ENCODE measurements at places on chromosomes 6 and 20.
A peak's percentile ranks its signal among the peaks of the same experiment; 100 is the strongest.

- DNase-seq: no peak
Observed at GRCh38 chr6:98827295-98828159, 6.8 kb upstream of the POU3F2 start.

GRCh38 chr6:5989141-5989723 lies 17.5 kb downstream of the NRN1 start:
- DNase-seq: no peak

DNA sequence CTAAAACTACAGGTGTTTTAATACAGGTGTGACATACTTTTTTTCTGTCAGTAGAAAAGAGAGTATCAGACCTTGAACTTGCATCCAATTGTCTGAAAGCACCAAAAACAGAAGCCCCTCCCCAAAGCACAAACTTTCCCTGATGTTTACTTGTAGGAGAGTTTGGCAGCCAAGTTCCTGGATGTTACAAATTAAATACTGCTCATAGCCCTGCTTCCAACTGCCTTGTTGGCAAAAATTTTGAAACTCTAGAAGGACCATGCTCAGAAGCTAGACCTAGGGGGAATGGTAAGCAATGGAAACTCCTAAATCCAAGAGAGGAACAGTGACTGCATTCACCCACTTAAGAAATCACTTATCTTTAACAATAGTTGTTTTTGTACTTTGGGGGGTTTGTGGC lies 17.0 kb upstream of the ARG1 start:
- DNase-seq: no peak

DNA sequence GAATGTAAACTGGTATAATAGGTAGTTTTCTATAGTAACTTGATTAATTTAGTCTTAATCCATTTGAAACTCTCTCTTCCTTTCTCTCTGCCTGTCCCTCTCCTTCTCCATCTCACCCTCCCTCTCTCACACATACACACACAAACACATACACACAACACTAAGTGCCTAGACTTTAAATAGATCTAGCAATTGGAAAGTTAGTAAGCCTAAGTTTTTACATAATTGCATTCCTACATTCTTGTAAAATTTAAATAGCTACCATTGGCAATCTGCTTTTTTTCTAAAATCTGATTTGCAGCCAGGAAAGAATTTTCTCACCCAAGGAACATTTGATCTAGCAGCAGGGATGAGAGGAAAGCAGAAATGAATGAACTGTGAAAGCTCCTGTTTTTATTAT lies 15.7 kb downstream of the GFRA4 start:
- DNase-seq: no peak

DNA sequence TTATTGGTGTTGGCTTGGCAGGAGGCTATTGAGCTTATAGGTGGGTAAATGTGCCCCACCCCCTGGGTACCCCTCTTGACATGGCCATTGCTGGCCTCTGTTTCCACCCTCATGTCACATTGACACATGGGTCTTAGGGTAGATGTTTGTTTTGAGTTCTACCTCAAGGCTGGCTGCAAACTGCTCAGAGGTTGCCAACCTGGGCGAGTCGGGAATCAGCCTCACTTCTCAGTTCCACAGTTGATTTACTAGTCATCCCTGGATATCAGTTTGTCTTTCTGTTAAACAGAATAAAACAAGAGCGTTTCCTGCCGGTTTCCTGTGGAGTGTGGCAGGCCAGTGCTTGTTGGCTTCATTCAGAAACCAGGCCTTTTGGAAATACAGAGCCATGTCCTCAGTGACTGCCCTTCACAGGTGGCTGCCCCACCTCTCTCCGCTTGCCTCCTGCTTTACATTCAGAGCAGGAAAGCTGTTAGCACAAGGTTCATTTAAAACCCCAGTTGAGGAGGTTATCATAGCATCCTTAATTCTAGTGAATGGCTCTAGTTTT lies 105.6 kb downstream of the TCP11 start:
- DNase-seq: no peak

GRCh38 chr20:10033905-10034650 lies 709 bp upstream of the ANKEF1 start:
- no peak for DNase-seq

DNA sequence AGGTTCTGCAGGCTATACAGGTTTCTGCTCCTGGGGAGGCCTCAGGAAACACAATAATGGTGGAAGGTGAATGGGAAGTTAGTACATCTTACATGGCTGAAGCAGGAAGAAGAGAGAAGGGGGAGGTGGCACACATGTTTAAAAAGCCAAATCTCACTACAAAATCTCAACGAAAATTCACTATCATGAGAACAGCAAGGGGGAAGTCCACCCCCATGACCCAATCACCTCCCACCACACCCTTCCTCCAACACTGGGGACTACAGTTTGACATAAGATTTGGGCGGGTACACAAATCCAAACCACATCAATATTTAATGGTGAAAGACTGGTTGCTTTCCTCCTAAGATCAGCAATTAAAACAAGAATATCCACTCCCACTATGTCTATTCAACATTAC lies 13.8 kb upstream of the POLR1H start:
- DNase-seq: no peak

DNA sequence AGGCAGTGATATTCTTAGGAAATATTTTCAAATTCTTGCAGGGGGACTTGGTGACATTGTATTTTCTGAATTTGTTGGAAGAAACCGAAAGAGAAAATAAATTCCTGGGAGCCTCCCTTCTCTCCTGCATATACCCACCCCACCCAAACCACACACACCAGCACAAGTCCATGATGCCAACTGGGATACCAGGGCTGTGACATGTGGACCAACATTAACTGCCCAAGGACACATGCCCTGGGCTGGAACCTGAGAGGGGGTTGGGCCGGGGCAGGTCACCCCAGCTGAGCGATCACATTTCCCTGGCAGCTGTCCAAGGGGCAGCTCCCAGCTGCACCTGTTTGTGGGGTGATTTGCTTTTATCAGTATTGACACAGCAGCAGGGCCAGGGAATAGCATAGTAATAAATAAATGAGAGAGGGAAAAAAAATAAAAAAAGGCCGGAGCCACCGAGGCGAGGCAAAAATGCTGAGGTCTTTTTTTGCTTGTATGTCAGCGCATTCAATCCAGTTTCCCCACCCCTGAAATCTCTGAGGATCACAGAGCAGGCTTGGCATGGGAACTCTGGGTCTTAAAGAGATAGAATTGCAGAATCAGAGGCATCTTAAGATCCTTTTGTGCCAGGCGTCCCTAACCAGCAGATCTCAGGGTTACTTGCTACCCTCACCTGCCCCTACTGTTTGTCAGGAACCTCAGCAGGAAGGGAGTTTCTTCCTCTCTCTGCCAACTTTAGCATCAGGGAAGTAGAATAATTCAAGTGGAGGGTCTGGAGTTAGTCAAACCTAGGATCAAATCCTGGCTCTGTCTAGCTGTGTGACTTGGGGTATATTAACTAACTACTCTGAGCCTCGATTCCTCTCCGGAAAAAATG lies 66.5 kb upstream of the PIM1 start:
- DNase-seq: peak; percentile 88

GRCh38 chr6:77633993-77634715 lies 18.7 kb upstream of the MEI4 start:
- DNase-seq: no peak

GRCh38 chr6:17021539-17021889 lies 80.3 kb upstream of the STMND1 start:
- DNase-seq: no peak

DNA sequence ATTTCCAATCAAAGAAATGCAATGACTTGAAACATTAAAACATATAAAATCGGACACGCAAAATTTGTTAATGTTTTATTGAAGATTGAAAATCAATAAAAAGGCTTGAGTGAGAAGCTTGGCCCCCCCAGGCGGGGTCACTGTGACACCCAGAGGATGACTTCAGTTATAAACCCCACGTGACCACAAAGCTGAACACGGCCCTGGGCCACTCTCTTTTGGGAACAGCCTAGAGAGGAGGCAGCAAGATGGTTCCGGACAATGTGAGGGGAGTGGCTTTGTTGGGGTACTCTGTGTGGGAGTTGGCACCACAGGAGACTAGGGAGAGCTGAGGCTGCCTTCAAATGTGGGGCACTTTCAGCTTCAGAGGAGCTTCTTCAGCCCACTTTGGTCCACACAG lies 172.5 kb downstream of the LRFN2 start:
- DNase-seq: no peak

DNA sequence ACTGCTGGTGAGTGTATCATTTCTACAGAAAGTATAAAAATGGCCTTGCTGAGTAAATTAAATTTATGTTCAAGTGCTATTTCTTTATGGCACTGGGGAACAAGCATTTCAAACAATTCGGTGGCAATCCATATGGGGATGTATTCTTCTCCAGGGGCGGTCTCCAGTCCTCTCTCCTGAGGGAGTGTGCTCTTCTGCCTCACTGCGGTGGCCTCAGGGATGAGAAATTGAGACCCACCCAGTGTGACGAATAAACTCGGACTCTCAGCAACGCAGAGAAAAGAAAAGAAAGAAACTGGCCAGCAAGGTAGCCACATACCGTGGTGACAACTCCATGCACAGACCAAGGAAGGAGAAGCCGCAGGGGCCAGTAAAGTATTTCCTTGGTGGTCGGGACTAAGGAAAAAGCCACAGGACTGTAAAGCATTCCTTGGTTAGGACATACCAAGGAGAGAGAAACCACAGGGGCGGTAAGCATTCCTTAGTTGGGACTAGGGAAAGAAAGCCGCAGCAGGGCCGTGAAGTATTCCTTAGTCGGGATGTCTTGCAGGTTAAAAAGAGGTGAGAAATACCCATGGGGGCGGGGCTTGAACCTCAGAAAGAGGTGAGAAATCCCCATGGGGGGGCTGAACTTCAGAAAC lies 13.6 kb upstream of the GOPC start:
- no peak for DNase-seq

DNA sequence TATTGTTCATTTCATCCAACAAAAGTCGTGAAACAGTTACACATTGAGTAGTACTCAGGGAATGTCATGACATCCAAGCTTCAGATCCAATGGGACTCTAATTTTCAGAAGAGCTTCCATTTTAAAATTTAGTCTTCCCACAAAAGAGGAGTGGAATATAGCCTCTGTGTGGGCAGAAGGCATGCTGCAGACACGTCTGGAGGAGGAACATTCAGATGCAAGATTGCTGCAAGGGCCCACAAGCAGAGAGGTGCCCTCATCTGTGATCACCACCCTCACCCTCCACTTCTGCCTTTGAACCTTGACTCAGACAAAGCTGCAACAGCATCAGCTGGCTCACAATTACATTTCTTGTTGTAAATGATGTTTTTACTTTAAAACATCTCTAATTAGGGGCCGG lies 29.9 kb downstream of the NRN1 start:
- DNase-seq: no peak

GRCh38 chr6:6884193-6884627 lies 223.6 kb upstream of the RREB1 start:
- DNase-seq: no peak

- DNase-seq: no peak
Observed at GRCh38 chr20:32157611-32158010, 48.1 kb downstream of the TM9SF4 start.

- no peak for DNase-seq
Observed at GRCh38 chr20:58630063-58630462, 21.0 kb upstream of the STX16 start.

DNA sequence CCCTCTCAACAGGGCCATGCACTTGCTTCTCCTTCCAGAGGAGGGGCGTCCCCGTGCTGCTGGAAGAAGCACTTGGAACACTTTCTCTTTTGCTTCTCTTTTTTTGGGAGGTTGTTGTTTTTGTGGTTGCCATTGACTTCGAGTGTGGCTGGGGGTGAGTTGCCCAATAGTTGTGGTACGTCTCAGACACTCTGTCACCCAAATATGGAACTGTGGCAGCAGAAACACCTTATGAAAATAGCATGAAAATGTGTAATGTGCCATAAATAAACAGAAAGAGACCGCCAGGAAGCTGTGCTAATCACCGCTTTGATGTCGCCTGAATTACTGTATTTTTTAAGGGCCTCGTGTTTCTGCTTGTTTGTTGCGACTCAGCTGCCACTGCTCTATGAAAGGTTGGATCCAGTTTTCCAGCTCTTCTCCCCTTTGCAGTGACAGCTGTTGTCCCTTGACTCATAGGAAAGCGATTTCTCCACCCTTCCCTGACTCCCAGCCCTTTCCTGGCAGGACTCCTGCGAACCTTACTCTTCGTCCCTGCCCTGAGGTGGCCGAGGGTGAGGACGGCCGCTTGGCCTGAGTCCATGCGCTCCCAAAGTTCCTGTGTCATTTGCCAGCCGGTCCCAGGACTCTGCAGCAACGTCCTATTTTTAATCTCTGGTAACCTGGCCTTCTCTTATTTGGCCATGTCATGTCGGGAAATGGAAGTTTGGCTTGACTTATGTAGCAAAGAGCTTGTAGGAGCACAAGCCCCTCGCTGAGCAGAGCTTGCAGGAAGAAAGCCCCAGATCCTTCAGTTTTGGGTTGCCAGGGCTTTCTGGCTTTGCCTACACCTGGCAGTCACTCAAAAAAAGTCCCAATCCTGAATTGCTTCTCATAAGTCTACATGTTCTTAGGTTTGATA lies 694.6 kb downstream of the QKI start:
- peak; percentile 41 for DNase-seq

DNA sequence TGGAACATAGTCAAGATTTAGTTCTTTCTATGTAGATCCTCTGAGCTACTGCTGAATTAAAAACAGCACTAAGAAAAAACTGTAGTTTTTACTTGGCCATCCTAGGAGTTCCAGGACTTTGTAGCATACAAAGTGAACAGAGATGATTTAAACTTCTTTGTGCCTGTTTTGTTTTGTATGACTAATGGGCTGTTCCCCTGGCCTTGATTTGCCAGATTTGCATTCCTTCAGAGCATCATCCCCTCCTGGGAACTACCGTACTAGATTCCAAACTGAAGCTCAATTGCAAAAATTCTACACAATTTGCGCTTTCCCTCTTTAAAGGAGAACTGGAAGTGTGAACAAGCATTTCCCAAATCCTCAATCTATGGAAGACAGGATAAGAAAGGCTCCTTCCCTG lies 23.1 kb downstream of the ACOT13 start:
- DNase-seq: no peak

DNA sequence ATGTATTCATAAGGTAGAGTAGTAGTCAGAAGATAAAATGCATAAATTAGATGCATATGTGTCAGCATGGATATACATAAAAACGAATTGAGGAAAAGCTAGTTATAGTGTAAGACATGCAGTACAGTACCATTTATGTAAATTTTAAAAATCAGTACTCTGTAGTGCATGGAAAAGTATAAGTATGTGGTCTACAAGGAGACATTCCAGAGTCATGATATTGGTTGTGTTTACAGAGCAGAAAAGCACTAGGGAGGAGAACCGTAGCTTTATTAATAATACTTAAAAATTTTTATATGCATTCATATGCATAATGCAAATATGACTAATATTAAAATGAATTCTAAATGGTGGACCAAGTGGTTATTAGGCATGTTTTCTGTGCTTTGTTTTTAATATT lies 220.0 kb downstream of the ZFAND3 start:
- DNase-seq: no peak

GRCh38 chr6:101741474-101742171 lies 348.1 kb downstream of the GRIK2 start:
- peak; percentile 11 for DNase-seq

- DNase-seq: no peak
Observed at GRCh38 chr20:22303523-22303922, 280.8 kb downstream of the FOXA2 start.

- no peak for DNase-seq
Observed at GRCh38 chr20:9412309-9412708, 102.1 kb upstream of the LAMP5 start.
